ENCODE measurements at places on chromosomes 2 and 18. TPM values are rescaled to one million over a fixed set of nuclear protein-coding genes. Genes with fewer than 3 reads are reported as not detected.

NTSR2 gene
- not detected for total RNA-seq

ELP2 gene
- 95.8 TPM for total RNA-seq

FBXO41 gene
- 36.3 TPM for total RNA-seq

NBAS gene
- total RNA-seq: 39.5 TPM

FBXO48 gene
- total RNA-seq: 2.3 TPM

TUBA3E gene
- total RNA-seq: not detected

BIN1 gene
- 84.0 TPM for total RNA-seq

SIX3 gene
- not detected for total RNA-seq

ANKRD30BL gene
- not detected for total RNA-seq

CXCR1 gene
- not detected for total RNA-seq

COX7A2L gene
- total RNA-seq: 94.8 TPM

SERPINB12 gene
- not detected for total RNA-seq

CABLES1 gene
- total RNA-seq: 2.7 TPM

BMPR2 gene
- 12.3 TPM for total RNA-seq

MREG gene
- total RNA-seq: 7.5 TPM

ITM2C gene
- total RNA-seq: 45.0 TPM

Data from activated T-helper 17 cell treated with anti-CD3 and anti-CD28 coated beads, Interleukin-2, amount 50 U/mL, for 72 hours (primary cell).